ENCODE measurements at places on chromosomes 1 and 21. TPM values are rescaled to one million over a fixed set of nuclear protein-coding genes. Genes with fewer than 3 reads are reported as not detected.
A peak's percentile ranks its signal among the peaks of the same experiment; 100 is the strongest.

The LCE2C gene
- total RNA-seq, result not detected

The AMY2B gene
- 14.6 TPM for total RNA-seq

GRCh38 chr21:16651956-16652355, 860.9 kb upstream of the CXADR start:
- no peak overlapping the region for H3K4me3 ChIP-seq
- no peaks in the 10 kb centered on the region for H3K27me3 ChIP-seq
- H3K36me3 ChIP-seq, result no peaks in the 10 kb centered on the region
- ATAC-seq, result no peak
- H3K4me1 ChIP-seq, result no peaks in the 10 kb centered on the region

GRCh38 chr21:17545007-17545406, 32.2 kb downstream of the CXADR start:
- ATAC-seq, result no peak
- no peak overlapping the region for H3K27ac ChIP-seq
- no peak overlapping the region for H3K4me3 ChIP-seq
- no peaks in the 10 kb centered on the region for H3K36me3 ChIP-seq
- no peaks in the 10 kb centered on the region for H3K4me1 ChIP-seq
- H3K27me3 ChIP-seq, result peaks cover 3% of the 10 kb centered on the region

DNA sequence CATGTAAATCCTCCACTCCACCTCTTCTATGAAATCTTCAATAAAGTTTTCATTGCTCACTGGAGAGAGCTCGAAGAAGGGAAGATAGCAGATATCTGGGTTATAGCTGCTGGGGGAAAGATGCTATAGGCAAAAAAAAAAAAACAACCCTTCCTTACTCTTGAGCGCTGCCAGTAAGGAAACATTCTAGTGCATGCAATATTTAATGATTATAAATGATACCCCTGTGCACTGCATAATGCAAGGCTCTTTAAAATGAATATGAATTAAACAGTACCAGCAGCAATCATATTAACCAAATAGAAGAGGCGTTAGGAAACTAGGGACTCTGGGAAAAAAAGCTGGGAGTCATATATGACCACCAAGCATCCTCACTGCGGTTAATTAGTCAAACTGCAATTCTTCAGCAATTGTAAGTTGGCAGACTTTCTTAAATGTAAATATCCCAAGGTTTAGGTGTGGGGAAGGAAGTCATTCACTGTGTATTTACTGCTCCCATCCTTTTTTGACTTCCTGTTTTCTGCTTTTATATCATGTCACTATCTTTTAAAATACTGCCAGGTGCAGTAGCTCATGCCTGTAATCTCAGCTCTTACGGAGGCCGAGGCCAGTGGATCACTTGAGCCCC, 3.7 kb upstream of the DMRTB1 start:
- no peak overlapping the region for H3K4me3 ChIP-seq
- H3K36me3 ChIP-seq, result no peaks in the 10 kb centered on the region
- no peaks in the 10 kb centered on the region for H3K27me3 ChIP-seq
- no peaks in the 10 kb centered on the region for H3K4me1 ChIP-seq

DNA sequence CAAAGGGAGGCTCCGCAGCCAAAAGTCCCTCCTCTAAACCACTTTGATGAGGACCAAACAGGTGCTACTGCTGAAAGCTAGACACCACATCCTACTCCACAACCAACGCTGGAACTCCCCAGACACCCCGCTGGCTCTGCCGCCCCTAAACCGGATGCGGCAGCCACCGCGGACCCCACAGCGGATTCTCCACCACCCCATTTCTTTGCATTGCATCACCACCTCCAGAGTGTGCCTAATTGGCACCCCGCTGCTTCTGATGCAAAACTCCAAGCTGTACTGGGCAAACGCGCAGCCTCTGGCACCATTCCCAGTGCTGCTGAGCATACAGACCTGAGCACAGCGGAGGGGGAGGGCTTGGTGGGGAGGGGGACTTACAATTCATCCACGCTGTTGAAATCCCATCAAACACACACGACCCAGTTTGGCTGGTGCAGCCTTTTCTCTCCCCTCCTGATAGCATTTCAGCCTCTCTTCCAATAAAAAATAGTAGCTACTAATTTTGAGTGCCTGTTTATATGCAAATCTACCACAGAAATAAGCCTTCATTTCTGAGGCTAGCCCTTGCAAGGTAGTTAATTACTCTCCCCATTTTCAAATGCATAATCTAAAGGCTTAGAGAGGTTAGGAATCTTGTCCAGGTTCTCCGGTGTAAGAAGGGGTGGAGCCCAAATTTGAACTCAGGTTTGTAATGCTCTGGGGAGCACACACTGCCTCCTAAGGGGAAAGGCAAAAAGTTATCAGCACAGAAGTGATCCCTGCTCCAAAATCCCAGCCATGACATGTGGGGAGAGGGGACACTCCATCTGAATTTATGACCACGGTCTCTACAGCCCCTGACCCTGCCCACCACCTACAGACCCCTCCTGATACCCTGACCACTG, 12.2 kb upstream of the RGS16 start:
- H3K4me1 ChIP-seq, result peaks cover 44% of the 10 kb centered on the region
- peak overlapping the region; percentile 80 for H3K4me3 ChIP-seq
- H3K36me3 ChIP-seq, result peaks cover 11% of the 10 kb centered on the region
- peak overlapping the region; percentile 90 for H3K27ac ChIP-seq

The UROD gene
- total RNA-seq, result 134 TPM

The MTMR11 gene
- total RNA-seq, result 7.9 TPM

DNA sequence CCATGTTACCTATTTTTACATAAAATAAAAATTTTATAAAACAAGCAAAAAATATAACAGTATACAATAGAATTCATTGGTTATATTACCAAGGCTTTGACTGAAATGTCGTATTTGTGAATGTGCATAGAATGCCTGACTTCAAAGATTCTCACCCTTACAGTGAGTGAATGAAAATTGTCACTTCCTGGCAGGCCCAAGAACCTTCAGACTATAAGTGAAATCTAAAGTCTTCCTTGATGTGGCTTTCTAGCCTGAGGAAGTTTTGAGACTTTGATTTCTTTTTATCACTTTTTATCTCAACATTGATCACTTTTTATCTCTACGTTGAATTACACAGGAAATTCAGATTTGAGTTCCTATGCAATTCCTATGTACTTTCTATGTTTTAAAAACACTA, 104.7 kb upstream of the KIAA0040 start:
- peaks cover 12% of the 10 kb centered on the region for H3K4me1 ChIP-seq
- no peaks in the 10 kb centered on the region for H3K36me3 ChIP-seq
- no peak overlapping the region for H3K4me3 ChIP-seq

- no peak for ATAC-seq
- peaks cover 95% of the 10 kb centered on the region for H3K36me3 ChIP-seq
- H3K4me1 ChIP-seq, result no peaks in the 10 kb centered on the region
Observed at GRCh38 chr1:119943216-119943615, 46.9 kb upstream of the ADAM30 start.

DNA sequence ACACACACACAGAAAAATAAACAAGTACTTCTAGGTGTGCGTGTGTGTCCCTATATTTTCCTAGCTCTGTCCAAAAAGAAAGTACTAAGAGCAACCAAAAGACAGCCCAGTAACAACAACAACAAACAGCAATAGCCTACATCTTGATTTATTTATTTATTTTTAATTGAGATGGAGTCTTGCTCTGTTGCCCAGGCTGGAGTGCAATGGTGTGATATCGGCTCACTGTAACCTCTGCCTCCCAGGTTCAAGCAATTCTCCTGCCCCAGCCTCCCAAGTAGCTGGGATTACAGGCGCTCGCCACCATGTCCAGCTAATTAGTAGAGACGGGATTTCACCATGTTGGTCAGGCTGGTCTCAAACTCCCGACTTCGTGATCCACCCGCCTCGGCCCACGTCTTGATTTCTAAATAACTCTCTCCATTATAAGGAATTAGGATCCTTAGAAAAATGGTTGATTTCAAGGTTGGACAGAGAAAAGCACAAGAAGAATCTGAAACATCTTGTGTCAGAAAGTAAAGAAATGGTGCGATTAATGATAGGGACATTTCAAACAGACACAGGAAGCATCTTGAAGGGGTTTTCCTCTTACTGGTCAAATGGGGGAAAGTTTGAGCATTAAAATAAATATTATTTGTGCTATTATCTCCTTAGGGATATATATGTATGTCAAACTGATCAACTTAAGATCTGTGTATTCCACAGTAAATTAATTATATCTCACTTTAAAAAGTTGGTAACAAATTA, 59.4 kb downstream of the ARID4B start:
- H3K4me3 ChIP-seq, result no peak overlapping the region
- peak overlapping the region; percentile 12 for H3K27ac ChIP-seq
- no peaks in the 10 kb centered on the region for H3K27me3 ChIP-seq
- no peaks in the 10 kb centered on the region for H3K36me3 ChIP-seq

- no peak overlapping the region for H3K27ac ChIP-seq
- peaks cover 10% of the 10 kb centered on the region for H3K4me1 ChIP-seq
- no peak overlapping the region for H3K4me3 ChIP-seq
- peaks cover 20% of the 10 kb centered on the region for H3K36me3 ChIP-seq
Observed at GRCh38 chr1:6001992-6002576, 9.9 kb upstream of the NPHP4 start.

- no peaks in the 10 kb centered on the region for H3K4me1 ChIP-seq
- no peaks in the 10 kb centered on the region for H3K36me3 ChIP-seq
- no peaks in the 10 kb centered on the region for H3K27me3 ChIP-seq
Observed at GRCh38 chr1:60921175-60921574, 161.2 kb upstream of the NFIA start.

DNA sequence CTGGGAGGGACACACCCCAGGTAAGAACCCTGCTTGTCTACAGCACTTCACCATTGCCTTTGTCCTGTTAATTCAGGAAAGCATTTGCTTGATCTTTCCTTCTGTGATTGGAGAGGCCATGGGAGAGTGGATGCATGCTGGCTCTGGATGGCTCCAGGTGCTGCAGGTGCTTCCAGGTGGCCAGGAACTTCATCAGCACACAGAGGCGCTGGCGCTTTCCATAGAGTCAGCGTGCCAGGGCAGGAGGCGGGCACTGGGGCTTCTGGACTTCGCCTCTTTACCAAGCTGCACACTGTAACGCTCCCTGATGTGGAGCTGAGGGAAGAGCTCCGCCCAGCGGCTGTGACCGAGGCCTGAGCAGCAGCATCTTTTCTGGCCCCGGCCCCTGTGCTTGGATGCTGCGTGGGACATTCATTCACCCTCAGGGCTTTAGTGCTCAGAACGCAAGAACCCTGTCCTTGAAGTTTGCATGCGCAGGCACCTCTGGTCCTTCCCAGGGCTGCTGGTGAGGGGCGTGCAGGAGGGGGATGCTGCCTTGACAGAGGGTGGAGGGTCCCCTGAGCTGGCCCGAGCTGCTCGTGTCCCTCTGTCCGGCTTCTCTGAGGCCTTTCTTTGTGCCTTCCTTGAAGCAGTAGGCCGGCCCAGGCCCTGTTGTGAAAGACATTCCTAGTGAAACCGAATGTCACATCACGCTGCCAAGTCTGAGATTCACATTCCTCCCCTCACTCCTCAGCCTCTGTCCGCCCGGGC, 1.6 kb upstream of the MX2 start:
- H3K4me1 ChIP-seq, result peaks cover 21% of the 10 kb centered on the region
- no peaks in the 10 kb centered on the region for H3K27me3 ChIP-seq
- no peak overlapping the region for H3K4me3 ChIP-seq
- no peaks in the 10 kb centered on the region for H3K36me3 ChIP-seq
- H3K27ac ChIP-seq, result peak overlapping the region; percentile 65
